ENCODE measurements at places on chromosomes 6 and 20. TPM values are rescaled to one million over a fixed set of nuclear protein-coding genes. Genes with fewer than 3 reads are reported as not detected.

The MACROD2 gene
- 11.5 TPM for total RNA-seq

The LY6G6C gene
- total RNA-seq, result 0.22 TPM

The RRAGD gene
- total RNA-seq, result 0.35 TPM

The TINAG gene
- total RNA-seq, result not detected

The SHLD1 gene
- 5.1 TPM for total RNA-seq

The SEL1L2 gene
- total RNA-seq, result not detected

The TTBK1 gene
- total RNA-seq, result not detected

The VWA7 gene
- 1.9 TPM for total RNA-seq

The NRSN1 gene
- not detected for total RNA-seq

The PXMP4 gene
- not detected for total RNA-seq

The OXT gene
- not detected for total RNA-seq

The PRDM13 gene
- not detected for total RNA-seq

The AURKA gene
- 139 TPM for total RNA-seq

The POU5F1 gene
- not detected for total RNA-seq

The DEFB124 gene
- not detected for total RNA-seq

- DNase-seq, result no peak
These were observed 43.5 kb downstream of the CDS2 start for GRCh38 chr20:5170341-5170740.

DNA sequence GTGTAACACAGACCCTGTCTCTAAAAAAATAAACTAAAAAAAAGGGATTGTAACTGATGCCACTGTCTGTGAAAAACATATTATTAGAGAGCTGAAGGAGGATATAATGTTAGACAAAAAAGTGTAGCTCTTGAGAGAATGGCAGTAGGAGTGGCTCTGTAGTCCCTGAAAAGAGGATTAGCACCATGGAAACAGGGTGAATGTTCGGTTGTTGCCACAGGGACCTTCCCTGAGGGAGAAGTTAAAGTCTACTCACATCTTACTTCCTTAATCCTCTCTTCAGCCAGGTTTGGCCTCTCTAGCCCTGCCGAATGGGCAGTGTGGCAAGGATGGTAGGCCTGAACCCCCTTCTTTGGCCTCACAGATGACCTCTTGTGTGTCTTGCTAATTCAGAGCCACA, 12.1 kb downstream of the SCAND1 start:
- DNase-seq, result no peak

GRCh38 chr20:63686492-63687321, 9.7 kb upstream of the TNFRSF6B start:
- DNase-seq, result peak; percentile 38

- DNase-seq, result no peak
These were observed 15.7 kb downstream of the AHI1 start for GRCh38 chr6:135481783-135482369.

- no peak for DNase-seq
These were observed 37.0 kb downstream of the CDC40 start for GRCh38 chr6:110217266-110217665.

DNA sequence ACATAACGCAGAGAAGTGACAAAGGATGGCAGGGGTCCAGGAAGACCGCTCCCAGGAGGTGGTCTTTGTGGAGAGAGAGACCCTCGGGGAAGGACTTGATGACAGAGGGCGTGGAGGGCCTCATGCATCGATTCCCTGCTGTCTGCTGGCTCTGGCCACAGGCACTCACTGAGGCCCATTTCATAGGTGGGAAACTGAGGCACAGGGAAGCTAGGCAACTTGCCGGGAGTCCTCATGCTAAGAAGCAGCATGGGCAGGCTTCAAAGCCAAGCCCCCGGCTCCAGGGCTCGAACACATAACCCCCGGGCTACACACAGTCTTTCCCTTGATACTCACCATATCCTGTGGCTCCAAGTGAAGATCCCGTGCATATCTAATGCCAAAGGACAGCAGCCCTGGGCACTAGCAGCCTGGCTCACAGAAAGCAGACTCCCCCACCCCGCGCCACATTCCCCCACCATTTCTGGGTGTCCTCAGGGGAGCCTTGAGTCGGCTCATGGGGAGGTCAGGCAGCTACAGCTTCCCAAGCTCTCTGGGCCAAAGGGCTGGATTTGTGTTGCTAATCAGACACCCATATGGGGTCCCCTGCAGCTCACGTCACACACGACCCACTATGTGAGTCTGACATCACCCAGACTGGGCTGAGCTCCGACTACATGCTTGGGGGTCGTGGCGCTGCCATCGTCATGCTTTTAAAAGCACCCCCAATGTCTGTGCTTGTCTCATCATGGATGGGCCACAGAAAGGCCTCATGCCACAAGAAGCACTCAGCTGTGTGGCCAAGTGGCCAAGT, 130.9 kb upstream of the PMEPA1 start:
- DNase-seq, result no peak

DNA sequence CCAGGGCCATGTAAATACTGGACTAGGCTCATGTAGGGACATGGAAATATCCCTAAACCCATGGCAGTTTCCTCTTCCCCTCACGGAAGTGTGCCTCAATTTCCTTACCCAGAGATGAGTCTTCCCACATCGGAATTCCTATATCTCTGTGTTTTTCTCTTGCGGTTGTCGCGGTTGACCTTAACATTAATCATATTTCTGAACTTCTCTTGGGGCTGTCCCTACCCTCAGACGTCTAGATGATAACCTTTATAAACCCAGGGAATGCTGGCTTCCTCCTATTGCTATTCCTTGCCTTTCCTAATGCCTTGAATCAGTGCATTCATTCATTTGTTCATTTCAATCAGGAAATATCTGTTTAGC, 160.1 kb downstream of the SASH1 start:
- DNase-seq, result no peak

DNA sequence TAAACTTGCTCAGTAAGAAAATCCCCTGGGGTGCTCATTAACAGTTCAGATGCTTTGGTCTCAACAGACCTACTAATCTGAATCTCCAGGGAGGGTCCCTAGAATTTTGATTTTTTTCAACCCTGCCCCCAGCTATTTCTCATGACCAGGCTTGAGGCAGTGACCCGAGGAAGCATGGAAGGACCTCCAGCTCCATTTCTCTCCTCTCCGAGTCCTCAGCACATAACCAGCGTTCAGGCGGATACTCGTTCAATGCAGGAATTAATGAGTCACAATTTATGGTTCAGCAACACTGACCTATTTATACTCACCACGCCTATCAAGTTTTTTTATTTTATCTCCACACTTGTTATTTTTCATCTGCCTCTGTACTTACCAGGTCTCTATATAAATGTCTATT, 369.2 kb upstream of the CDH4 start:
- no peak for DNase-seq

DNA sequence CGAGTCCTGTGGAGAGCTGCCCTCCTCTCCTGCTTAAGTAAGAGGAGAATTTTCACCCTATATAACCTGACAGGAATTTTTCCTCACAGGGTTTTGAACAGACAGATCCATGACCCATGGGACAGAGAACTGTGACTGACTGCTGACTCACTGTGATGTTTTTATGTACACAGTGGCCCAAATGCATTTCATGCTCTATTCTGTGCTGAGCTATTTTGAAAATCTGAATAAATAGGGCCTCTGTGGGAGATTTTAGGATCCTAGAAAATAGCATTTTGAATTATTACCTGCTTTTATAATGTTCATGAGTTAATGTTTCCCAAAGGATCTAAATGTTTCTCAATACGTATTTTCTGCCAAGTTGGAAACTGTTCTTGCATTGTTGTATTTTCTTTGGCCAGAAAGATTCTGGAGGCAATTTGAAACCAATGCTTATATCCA, 577.4 kb downstream of the HTR1B start:
- DNase-seq, result peak; percentile 45

DNA sequence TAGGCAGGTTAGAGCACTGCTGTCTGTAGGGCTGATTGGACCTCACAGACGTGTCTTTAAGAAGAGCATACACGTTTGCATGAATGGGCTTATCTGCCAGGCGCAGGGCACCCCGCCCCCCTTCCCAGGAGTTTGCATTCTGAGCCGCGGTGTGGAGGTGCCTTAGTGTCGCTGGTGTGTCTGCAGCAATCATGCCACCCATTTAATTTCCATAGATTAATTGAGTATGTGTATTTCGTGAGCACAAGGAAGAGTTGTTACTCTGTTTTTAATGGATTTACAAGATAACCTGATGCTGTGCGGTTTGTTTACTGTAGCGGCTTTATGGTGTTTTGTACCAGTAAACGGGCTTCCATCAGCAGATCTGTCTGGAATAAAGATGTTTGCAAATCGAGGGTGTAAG, 107.7 kb downstream of the ZDHHC14 start:
- DNase-seq, result peak; percentile 3

DNA sequence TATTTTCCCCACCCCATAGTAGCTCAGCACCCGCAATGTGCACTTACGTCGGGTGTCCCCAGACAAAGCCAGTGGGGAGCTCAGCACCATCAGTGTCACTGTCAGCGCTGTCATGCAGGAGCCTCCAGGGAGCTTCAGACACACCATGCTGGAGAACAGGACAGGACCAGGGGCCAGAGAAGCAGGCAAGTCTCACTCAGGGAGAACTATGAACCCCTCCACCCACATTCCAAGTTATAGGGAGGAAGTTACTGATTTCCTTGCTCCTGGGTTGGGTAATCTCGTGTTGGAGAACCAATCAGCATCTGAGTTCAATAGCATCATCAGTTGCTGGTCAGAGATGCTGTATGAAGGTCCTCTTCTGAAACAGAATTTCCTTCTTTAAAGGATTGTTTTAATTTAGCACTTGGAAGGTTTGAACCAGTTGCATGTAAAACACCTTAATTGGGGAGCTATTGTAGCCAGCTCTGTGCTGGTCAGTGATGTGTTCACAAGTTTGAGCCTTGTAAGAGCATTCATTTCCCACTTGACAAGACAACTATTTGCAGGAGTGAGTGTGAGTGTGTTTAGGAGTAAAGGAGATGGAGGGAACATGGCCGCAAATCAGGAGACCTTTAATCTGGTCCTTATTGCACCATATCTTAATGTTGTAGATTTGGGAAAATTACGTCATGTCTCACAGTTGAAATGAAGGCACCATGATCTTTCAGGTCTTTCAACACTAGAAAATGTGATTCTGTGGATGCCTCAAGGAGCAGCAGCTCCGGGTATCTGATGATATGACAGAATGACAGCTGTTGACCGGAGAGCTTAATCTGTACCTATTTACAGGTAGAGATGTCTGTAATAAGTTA, at the start of gene HLA-DRB1:
Gene HLA-DRB1, minus strand, starts transcription at position 253 of the 854 bp plus-strand sequence. Its CDS starts 106 bp downstream, at position 147.
- DNase-seq, result peak; percentile 25

- no peak for DNase-seq
These were observed 136.7 kb upstream of the GMDS start for GRCh38 chr6:2381872-2382661.

- peak; percentile 80 for DNase-seq
These were observed 12.2 kb downstream of the MYLK4 start for GRCh38 chr6:2738373-2738979.

DNA sequence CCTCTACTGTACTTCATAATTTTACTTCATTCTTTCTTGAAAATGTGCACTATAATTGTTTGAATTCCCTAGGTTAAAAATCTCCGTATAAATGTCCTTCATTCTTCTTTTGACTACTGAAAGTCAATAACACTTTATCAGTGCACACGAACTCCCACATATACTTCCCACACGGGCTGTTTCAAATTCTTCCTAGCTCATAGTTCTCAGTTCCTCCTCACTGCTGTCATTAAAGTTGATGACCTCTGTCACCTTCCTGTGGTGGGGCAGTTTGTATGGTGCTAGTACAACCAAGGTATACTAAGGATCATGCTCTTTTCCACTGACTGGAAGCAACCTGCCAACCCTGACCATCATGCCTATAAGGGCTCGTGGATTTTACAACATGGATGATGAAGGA, 40.0 kb upstream of the CD2AP start:
- DNase-seq, result no peak

DNA sequence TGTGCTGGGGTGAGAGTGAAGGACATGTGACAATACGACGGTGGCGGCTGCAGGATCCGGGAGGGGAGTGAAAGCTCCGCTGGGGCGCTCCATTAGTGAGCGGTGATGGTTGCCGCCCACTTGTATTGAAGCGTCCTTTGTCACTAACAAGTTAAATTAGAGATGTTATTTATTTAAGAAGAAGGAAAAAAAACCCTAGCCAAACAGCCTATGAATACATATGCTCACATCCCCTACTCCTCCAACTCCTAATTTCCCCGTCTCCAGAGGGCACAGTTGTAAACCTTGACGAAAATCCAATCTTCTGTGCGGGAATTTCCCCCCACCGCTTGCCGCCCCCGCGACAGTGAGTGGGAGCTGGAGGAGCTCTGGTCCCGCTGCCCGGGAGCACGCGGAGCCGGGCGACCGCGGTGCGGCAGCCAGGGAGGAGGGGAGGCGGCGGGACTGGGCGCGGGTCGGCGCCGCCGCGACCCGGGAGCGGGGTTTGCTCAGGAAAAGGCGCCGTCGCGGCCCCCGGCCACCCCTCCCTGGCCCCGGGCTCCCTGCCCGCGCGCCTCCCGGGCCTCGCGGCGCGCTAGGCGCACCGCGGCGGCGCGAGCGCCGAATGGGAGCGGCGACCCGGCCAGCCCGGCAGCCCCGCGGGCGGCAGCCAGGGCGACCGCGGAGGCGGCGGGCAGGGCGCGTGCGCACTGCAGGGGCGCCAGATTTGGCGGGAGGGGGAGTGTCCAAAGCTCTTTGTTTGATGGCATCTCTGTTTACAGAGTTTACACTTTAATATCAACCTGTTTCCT, at the start of gene MYB:
Gene MYB, plus strand, starts transcription at position 767 of the 791 bp plus-strand sequence. CDS start 206 bp downstream, outside the sequence.
- DNase-seq, result peak; percentile 75

GRCh38 chr20:57483287-57484050, 41.5 kb downstream of the CTCFL start:
- DNase-seq, result no peak

DNA sequence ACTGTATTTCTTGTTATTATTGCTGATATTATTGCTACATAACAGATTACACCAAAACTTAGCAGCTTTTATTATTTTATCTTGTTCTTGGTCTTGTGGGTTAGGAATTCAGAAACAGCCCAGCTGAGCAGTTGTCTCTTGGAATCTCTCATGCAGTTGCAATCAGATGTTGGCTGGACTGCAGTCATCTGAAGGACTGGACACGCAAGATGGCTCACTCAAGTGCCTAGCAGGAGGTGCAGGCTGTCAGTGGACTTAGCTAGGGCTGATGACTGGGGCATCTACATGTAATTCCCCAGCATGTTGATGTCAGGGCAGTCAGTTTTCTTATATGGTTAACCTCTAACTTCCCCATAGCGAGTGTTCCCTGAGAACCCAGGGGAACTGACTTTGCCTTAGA, 128.6 kb upstream of the PLCB4 start:
- no peak for DNase-seq

GRCh38 chr20:25196786-25197120, 1.2 kb downstream of the ENTPD6 start:
- no peak for DNase-seq

GRCh38 chr20:40502576-40502975, 186.5 kb downstream of the MAFB start:
- no peak for DNase-seq
